ENCODE measurements at places on chromosomes 6 and 20.

DNA sequence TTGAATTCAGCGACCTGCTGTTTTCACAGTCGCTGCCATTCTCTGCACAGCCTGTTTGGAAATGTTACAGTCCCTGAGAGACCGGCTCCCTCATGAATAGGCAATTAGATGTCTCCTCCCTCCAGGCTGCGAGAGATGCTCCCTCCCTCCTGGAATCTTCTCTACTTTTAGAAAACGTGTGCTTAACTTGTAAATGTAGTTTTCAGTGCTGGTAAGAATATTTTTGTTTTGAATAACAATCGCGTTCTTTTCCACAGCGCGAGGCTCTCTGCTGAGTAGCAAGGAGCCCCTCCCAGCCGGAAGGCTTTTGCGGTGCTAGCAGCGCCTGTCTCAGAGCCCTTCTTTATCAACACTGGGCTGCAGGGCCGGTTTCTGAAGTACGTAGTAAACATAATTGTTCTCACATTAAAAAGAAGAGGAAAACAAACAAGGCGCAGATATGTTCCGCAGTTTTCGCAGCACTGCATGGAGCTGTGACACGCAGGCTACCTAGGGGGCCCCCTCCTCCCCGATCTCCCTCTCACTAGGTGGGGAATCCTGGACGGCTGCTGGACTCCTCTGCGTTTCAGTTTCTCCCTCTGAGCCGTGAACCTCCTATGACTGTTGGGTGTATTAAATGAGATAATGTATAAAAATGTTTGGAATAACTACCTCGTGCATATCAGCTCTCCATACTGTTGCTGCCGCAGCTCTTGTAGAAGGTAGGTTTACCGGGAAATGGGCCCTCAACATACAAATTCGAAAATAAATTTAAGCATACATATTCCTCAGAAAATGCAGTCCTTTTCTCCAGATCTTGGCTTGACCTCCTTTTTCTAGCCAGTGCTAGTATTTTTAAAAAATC is 79.0 kb upstream of the SPACA1 start:
- DNase-seq, result peak; percentile 13

GRCh38 chr20:48942730-48943129 is 21.2 kb downstream of the ARFGEF2 start:
- no peak for DNase-seq

GRCh38 chr20:45592574-45593189 is 13.6 kb upstream of the WFDC8 start:
- DNase-seq, result peak; percentile 9

DNA sequence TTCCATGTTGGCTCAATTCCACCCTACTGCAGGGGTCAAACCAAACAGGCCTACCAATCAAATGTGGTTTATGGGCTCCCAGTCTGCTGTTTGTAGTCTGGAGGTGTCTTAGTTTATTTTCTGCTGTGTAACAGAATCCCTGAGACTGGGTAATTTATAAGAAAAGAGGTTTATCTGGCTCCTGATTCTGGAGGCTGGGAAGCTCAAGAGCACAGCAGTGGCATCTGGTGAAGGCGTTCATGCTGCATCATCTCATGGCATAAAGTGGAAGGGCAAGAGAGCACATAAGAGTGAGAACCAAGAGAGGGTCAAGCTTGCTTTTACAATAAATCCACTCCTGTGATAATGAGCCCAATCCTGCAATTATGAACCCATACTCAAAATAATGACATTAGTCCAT is 85.4 kb downstream of the C6orf52 start:
- DNase-seq, result no peak

DNA sequence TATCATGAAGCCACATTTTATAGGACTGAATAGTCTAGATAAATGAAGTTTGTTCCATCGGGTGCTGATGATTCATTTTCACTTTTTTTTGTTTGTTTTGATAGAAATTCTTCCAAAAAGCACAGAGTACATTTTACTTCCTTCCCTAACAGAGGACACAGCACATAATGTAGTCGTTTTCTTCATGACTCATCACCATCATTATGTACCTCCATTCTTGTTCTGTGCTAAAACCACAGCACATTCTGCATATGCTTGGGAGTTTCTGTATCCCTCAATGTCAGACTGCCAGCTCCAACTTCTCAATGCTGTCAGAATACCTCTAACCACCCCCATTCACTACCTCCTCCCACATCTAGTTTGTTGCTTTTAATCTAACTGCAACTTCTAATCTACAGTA is 1004.9 kb upstream of the ADGRB3 start:
- peak; percentile 97 for DNase-seq
